ENCODE measurements at places on chromosomes 7 and 10.

DNA sequence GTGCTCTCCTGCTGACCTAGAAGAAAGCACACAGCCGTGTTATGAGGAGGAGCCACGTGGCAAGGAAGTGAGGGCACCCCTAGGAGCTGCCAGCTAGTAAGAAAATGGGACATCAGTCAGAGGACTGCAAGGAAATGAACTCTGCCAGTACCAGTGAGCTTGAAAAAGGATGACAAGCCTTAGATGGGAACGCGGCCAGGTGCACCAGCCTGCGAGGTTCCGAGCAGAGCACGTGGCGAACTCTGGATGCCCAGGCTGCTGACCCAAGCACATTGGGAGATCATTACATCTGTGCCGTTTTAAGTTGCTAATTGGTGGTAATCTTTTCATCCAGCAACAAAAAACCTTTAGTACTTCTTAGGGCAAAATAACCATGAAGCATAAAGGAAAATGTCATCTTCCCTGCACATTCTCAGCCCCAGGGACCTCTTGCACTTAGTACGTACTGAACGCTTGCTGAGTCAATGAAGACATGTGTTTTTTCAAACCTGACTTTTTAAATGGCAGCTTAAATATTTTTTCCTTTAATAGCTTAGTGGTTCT lies 69.4 kb downstream of the AMZ1 start:
- DNase-seq: no peak

DNA sequence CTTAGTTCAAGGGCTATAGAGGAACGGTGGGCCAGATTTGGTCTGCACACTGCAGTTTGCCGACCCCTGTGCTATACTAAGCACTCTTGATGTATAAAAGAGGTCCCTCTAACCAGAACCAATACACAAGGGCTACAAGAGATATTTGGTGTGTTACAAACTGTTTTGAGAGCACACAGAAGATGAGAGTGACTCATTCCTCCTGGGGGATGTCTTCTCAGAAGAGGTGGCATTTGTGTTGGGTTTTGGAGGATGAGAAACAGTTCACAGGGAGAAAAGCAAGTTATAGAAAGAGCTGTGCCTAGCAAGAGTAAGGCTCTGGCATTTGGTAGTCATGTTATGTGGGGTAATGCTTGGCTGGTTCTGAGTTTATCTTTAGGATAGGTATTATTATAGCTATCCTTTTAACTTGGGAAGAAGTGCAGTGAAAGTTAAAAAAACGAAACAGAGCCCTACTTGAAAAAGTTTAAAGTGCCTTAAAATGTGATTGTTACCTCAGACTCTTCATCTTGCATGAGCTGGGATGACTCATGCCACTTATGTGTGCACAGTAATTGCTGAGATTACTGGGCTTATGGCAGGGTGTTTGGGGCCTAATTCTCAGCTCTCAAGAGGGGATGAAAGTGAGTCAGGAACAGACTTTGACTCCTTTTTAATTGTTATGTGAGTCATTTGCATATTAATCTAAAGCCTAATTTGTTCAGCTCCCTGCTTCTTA lies 160.4 kb downstream of the KIF20B start:
- DNase-seq: no peak

DNA sequence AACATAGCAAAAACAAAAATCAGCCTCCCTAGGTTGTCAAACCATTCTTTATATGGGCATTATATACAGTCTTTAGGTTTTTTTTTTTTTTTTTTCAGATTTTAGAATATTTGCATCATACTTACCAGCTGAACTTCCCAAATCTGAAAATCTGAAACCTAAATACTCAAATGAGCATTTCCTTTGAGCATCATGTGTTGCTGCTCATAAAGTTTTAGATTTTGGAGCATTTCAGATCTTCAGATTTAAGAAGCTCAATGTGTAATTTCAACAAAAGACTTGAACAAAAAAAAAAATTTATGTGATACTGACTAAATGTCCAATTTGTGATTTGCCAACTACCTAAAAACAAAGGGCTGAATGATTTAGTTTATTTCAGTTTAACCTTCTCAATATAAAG lies 13.6 kb downstream of the FAM3C start:
- no peak for DNase-seq

DNA sequence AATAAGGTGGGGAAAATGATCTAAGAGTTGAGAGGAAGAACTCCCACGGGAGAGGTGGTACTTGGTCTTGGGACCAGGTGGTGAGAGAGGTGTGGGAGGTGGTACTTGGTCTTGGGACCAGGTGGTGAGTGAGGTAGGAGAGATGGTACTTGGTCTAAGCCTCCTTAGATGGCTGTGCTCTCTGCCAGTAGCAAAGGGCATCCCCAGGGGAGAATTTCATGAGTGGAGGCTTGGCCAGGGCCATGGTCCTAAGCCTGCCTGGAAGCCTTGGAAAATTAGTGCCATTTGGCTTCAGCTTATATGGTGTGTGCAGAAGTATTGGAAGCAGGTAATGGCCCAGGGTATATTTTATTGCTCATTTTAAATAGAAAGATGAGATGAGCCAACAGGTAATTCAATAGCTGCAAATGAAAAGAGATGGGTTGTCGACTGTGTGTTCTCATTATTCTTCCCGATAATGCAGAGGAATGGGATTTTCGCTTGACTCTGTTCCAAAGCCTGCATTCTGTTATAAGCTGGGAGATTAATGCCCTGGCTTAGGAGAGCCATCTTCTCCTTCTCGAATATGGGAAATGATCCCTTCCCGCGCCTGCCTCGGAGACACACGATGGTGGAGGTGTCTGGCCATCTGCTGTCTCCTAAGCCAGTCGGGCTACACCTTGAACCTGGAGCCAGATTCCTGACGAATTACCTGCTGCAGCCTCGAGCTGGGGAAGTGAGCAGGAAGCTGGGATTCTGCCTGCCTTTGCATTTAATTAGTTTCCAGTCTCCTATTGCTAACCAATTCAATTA lies 287.8 kb downstream of the GALNT17 start:
- no peak for DNase-seq

GRCh38 chr10:62796896-62797295 lies 7.6 kb upstream of the ADO start:
- DNase-seq: no peak

DNA sequence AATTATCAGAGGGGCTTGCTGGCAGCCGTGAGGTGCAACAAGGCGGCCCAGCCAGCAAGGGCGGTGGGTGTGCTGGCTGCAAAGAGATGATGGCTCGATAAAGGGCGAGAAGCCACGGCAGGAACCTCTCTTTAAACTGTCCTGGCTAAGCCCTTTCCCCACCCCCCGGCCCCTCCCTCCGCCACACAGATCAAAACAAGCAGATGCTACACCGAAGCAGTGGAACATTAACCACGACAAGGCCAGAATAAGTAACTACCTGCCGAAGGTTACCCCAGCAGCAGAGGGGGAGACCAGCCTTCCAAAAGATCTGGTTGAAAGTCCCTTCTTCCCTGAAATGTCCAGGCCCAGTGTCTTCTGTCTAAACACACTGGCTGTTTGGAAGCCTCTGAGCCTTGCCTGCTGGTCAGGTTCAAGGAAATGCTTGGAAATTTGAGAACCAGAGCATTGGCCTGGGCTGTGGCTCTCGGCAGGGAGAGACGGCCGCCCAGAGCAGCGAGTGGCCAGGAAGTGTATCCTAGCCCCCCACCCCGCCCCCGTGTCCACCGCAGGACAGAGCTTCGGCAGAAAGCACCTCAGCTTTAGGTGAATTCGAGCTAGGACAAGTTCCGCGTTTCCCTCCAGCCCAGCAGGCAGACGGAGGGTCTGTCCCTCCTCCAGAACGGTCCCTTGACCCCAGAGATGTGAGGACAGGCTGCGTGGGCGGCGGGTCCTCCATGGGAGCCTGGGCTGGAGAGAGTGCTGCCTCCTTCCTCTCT lies 2.1 kb downstream of the FAM20C start:
- no peak for DNase-seq

GRCh38 chr10:132020456-132020855 lies 38.7 kb upstream of the BNIP3 start:
- DNase-seq: no peak

DNA sequence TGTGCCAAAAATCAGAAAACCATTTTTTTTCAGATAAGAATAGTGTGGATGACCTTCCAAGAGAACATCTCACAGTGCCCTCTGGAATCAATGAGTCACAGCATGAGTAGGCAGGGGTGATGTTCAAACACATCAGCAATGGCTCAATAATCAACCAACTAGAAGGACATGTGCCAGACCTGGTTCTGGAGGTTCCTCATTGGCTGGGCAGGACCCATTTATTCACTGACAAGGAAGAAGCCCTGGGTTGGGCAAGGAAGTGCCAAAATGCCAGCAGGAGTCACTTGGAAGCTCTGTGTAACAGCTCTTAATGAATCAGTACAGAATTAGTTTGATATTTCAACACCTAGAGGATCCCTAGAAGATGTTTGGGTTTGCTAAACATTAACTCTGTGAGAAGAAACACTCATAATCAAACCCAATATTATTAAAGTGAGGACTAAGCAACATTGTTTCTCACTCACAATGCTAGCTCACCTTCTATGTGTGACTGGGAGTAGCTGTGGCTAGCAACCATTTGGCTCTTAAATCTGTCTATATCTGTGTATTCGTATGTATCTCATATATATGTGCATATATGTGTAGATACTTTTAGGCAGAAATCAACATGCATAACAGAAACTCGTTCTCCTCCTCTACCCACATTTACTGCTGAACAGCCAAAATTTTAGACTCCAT lies 72.3 kb upstream of the APBB1IP start:
- DNase-seq: no peak

DNA sequence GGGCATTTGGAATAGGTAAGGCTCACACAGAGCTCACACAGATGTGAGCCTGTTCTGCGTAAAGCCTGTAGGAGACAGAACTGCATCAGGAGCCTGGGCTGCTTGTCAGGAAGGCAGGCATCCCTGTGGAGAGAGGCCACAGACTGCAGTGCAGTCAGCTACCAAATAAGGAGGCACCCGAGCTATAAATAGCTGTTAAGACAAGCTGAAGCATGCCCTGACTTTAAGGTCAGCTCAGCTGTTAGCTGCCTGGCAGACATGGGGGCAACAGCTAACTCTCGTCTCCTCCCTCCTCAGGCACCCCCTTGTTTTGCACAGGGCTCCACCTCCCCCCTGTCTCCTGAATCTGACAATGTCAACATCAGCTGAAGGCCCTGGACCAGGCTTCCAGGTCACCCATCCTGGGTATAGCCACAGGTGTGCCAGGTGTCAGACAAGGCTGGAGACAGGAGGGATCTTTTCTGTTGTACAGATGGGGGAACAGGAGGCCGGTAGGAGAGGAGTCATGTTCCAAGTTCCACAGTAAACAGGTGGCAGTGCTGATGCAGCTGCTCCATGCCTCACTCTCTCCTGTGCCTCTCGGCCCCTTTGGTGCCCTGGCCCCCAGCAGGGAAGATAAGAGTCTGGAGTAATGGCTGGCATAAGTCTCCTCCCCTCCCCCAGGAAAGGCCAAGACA lies 27.6 kb upstream of the MKRN1 start:
- DNase-seq: no peak

GRCh38 chr7:15604166-15604565 lies 42.4 kb upstream of the AGMO start:
- no peak for DNase-seq

DNA sequence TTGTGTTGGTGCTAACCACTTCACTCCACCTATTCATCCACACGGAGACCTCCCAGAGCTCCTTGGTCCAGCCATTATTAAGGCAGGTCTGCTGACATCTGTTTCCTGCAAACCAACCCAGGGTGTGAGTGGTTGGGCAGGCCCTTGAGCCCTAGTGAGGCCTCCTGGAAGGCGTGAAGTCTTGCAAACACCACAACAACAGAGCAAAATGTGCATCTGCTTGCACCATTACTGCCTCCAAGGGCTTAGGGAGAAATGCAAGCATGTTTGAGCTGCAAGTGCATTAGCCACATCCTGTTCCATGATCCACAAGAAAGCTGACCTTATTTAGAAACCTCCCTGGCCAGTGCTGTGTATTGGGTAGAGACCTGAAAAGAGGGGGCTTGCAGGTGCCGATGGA lies 325.5 kb downstream of the GRID1 start:
- DNase-seq: no peak
